ENCODE measurements at places on chromosomes 11 and 22. TPM values are rescaled to one million over a fixed set of nuclear protein-coding genes. Genes with fewer than 3 reads are reported as not detected.

- DNase-seq = no peak
Observed at GRCh38 chr11:83566950-83567349, 280.8 kb upstream of the CCDC90B start.

- no peak for DNase-seq
Observed at GRCh38 chr11:24324211-24324610, 172.6 kb upstream of the LUZP2 start.

The PKNOX2 gene
- total RNA-seq = not detected

- DNase-seq = no peak
Observed at GRCh38 chr11:116613206-116613875, 159.4 kb downstream of the BUD13 start.

DNA sequence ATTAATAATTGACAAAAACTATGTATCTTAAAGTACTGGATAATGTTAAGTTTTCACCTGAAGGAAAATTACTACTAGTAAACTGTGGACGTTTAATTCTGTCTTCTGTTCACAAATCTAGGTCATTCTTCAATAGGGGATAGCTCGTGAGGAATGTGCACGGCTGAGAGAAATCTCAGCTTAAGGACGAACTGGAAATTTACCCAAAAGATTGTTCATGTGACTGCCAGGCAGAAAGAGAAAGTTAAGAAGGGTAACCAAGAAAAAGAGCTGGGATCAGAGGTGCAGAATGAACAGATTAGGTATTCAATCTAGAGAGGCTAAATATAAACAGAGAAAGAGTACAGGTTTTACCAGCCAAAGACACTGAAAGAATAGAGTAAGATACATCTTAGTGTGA, 245.3 kb downstream of the CASP12 start:
- DNase-seq = no peak

- no peak for DNase-seq
Observed at GRCh38 chr11:47288066-47288465, 18.1 kb downstream of the MADD start.

DNA sequence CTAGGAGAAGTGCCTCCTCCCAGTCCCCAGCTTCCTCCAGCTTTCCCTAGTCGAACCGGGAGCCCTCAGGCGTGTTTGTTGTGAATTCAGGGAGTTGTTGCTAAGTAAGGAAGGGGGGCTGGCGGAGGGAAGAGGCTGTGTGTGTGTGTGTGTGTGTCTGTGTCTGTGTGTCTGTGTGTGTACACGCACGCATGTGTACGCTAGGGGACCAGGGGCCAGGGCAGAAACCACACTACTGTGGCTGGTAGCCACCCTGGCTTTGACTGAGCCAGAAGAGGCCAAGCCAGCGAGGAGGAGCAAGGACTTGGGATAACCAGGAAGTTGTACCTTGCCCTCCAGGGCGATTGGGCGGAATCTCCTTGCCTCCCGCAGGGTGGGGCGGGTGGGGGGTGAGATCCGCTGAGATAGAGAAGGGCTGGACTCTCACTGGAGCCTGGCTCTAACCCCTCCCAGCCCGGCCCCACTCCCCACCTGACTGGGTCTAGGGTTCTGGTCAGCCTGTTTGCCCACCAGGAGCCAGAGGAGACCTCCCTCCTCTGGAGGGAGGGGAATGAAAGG, 7.5 kb downstream of the BCL9L start:
- peak; percentile 44 for DNase-seq

The KCNQ1 gene
- total RNA-seq = 33.1 TPM

GRCh38 chr22:21687685-21688259, 22.0 kb downstream of the PPIL2 start:
- no peak for DNase-seq

- DNase-seq = no peak
Observed at GRCh38 chr22:25382762-25383161, 163.3 kb downstream of the CRYBB2 start.

- DNase-seq = no peak
Observed at GRCh38 chr22:38221908-38222796, 20.4 kb downstream of the MAFF start.

The ST14 gene
- 0.25 TPM for total RNA-seq

The HMOX1 gene
- 1.5 TPM for total RNA-seq

DNA sequence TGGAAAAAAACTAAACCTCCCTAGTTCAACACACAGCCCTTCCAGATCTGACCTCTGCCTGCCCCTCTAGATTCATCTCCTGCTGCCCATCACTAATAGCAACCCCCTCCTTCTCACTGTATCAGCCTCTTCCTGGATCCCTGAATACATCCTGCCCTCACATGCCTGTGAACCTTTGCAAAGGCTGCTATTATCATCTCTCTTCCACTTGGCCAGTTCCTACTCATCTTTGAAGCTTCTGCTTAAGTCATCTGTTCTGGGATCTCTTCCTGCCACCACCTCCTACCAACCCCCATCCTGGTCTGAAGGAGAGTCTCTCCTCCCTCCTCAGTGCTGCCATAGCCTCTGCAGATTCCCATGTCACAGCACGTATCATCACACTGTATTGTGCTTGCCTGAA, 38.0 kb upstream of the AMOTL1 start:
- no peak for DNase-seq

- no peak for DNase-seq
Observed at GRCh38 chr11:65338676-65339075, 5.0 kb downstream of the DPF2 start.

The SOX6 gene
- not detected for total RNA-seq

The OAF gene
- total RNA-seq = 3.2 TPM

The ZNRF3 gene
- total RNA-seq = 0.61 TPM

The SLC6A5 gene
- not detected for total RNA-seq

DNA sequence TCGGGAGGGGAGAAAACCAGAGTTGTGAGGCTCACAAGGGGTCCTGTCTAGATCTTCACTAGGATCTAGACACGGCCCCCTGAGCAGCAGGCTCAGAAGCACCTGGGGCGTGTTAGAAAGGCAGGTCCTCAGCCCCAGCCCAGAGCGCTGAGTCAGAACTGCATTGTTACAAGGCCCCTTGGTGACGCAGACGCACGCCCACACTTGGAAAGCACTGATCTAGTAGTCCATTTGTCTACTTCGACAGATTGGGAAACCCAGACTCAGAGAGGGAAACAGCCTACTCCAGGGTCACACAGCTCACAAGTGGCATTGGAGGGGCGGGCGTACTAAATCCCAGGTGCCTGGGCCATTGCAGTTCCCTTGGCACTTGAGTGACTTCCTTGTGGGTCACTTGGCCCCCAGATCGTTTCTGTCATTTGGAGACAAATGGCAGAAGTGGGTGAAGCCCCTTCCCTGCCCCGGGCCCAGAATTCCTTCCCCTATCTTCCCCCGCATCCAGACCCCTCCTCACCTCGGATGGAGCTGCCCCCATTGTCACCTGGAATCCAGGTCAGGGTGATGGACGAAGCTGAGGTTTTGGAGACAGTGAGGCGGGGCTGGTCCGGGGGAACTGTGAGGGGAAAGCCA, 110.8 kb downstream of the CEP164 start:
- DNase-seq = no peak

The MAPK8IP2 gene
- total RNA-seq = 0.52 TPM

GRCh38 chr11:126267650-126268049, 1.0 kb downstream of the SRPRA start:
- DNase-seq = no peak

The USP35 gene
- 29.2 TPM for total RNA-seq

- DNase-seq = no peak
Observed at GRCh38 chr11:36219996-36220395, 69.2 kb downstream of the COMMD9 start.

- no peak for DNase-seq
Observed at GRCh38 chr11:87432022-87432421, 394.3 kb downstream of the TMEM135 start.

GRCh38 chr11:17816232-17816931, 81.8 kb downstream of the KCNC1 start:
- DNase-seq = no peak

DNA sequence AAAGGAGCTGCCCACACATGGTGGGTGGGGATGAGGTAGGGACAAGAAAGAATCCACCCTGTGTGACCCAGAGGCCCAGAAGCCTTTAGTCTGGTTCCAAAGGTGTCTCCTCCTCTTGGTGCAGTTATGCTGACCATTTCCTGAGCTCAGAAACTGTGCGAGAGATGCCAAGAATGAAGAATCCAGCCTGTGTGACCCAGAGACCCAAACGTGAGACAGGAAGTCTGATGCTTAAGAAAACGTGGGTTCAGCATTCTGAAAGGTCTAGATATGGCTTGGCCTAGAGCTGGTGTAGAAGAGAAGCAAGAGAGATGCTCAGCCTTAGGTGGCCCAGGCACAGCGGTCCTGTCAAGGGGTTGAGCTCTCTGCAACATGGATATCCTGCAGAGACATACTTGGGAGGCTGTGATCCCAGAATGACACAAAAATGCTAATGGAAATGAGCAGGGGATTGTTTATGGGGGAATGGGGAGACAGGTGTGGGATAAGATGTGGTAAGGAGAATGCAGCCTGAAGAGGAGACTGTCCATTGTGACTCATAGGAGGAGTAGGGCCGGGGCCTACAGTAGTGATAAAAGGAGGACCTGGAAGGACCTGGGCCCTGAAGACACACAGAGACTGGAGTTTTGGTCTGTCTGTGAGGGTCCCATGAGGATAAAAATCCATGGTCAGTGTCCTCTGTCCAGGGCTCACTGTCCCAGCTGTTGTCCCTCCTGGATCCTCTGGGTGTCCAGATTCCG, 79.0 kb downstream of the ZNF280B start:
- DNase-seq = no peak

GRCh38 chr22:39173787-39174497, 21.5 kb upstream of the CBX7 start:
- no peak for DNase-seq

The TMPRSS13 gene
- 1.4 TPM for total RNA-seq

GRCh38 chr22:34067031-34067430, 146.8 kb upstream of the LARGE1 start:
- DNase-seq = no peak

GRCh38 chr11:85105868-85106267, 521.3 kb downstream of the DLG2 start:
- no peak for DNase-seq

- DNase-seq = no peak
Observed at GRCh38 chr11:67705264-67705663, 30.8 kb upstream of the ALDH3B2 start.

GRCh38 chr11:90113541-90113940, 20.9 kb upstream of the NAALAD2 start:
- DNase-seq = no peak

- peak; percentile 37 for DNase-seq
Observed at GRCh38 chr11:128157423-128158298, 429.7 kb downstream of the ETS1 start.

The FADS2 gene
- 0.33 TPM for total RNA-seq

The SEPTIN3 gene
- total RNA-seq = 0.20 TPM

The ADAMTS15 gene
- 0.11 TPM for total RNA-seq

- DNase-seq = peak; percentile 56
Observed at GRCh38 chr11:111422494-111423249, 43.6 kb upstream of the POU2AF1 start.

- DNase-seq = no peak
Observed at GRCh38 chr11:116499396-116500003, 273.3 kb downstream of the BUD13 start.

DNA sequence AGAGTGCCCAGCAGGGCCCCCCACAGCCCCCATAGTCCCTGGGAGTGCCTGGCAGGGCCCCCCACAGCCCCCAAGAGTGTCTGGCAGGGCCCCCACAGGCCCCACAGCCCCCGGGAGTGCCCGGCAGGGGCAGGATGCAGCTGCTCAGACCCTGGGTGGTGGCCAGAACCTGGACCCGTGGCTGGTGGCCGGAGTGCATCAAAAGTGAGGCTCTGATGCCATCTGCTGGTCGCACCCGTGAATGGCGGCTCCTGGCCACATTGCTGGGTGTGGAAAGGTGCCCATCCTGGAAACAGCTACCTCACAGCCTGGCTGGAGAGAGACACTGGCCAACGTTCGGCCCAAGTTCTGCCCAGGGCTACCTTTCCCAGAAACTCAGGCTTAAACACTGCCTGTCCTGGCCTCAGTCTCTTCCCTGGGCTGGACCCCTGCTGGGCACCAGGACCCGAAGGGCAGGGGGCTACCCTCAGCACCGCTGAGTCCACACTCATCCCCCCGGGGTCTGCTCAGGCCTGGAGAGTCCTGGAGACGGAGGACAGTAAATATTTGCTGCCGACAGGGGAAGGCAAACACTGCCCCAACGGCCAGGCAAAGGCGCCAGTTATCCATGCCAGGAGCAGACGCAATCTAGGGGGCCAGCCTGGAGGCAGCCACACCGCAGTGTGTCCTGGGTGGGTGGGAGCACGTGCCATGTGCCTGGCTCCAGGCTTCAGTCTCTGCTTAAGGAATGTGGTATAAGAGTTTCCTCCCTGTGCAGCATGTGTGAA, 4.4 kb downstream of the INS start:
- DNase-seq = peak; percentile 68

- no peak for DNase-seq
Observed at GRCh38 chr11:2406878-2407410, 6.4 kb downstream of the TSSC4 start.

- no peak for DNase-seq
Observed at GRCh38 chr22:27405672-27406388, 395.7 kb downstream of the MN1 start.

DNA sequence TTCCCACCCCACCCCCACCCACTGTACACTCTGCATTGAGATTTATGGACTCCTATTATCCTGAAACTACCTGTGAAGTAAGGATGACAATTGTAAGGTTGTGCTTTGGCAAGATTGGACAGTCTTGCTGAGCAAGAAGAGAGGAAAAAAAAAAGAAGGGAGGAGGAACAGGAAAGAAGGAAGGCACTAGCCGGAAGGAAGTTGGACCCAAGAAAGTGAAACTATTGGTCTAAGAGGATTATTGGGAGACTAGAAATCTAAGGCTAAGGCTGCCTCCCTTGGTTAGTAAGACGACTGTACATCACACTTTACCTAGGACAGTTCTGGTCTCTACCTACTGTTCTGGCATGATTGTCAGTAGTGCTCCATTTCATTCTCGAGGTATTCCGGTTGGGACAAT, 12.1 kb upstream of the TRIM44 start:
- no peak for DNase-seq

Data from CD4-positive, alpha-beta T cell (primary cell).